ENCODE measurements at places on chromosomes 2 and 18.

GRCh38 chr2:216620786-216621185, 12.4 kb upstream of the IGFBP2 start:
- DNase-seq: no peak

DNA sequence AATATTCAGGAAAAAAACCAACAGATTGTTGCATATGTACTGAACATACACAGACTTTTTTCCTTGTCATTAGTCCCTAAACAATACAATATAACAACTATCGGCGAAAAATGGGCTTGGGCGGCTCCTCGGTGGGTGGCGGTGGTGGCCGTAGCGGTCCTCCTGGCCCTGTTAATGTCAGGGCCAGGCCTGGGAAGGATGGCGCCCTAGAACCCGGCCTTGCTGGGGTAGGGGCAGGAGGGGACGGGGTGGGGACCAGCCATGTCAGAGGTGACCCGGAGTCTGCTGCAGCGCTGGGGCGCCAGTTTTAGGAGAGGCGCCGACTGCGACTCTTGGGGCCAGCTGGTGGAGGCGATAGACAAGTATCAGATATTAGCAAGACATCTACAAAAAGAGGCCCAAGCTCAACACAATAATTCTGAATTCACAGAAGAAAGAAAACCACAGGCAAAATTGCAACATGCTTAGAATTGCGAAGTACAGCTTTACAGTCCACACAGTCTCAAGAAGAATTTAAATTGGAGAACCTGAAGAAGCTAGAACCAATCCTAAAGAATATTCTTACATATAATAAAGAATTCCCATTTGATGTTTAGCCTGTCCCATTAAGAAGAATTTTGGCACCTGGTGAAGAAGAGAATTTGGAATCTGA, 36.5 kb downstream of the ROCK2 start:
- DNase-seq: no peak

- DNase-seq: no peak
Observed at GRCh38 chr18:65735155-65735554, 15.7 kb upstream of the CDH7 start.

- DNase-seq: no peak
Observed at GRCh38 chr2:29066271-29066860, 8.0 kb downstream of the PCARE start.

DNA sequence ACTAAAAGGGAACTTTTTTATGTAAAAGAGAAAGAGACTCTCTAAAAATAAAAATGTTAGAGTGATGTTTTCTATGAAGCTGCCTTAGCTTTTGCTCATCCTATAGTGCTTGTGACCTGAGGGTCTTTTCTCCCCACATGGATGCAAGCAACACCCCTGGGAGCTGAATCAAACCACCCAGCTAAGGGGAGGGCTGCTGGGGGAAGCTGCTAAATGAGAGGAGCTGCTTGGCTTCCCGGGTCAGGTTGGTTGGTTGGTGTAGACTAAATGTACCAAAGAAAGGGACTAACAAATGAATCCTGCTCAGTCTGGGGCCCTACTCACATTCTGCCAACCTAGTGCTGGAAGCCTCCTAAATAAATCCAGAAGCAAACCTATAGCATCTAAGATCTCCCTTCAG, 35.0 kb downstream of the AFF3 start:
- DNase-seq: no peak

GRCh38 chr2:46563186-46563585, 83.8 kb downstream of the TMEM247 start:
- no peak for DNase-seq

DNA sequence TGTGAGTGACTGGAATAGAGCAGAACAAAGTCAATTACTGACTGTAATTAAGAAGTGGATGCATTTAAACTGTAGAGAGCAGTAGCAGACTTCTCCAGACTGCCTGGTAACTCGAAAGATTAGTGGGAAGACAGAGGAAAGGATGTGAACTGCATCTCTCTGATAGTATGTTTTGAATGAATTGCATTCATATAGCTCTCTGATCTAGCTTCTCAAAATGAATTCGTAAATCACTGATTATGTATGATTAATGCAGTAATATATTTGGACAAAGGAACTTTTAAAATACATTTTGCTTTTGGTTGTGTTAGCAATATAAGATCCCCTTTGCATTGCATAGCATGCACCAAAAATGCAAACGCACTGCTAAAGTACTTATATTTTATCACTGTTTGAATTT, 304.0 kb downstream of the ARHGAP15 start:
- DNase-seq: no peak

GRCh38 chr2:7738596-7738995, 821.4 kb downstream of the RNF144A start:
- no peak for DNase-seq

DNA sequence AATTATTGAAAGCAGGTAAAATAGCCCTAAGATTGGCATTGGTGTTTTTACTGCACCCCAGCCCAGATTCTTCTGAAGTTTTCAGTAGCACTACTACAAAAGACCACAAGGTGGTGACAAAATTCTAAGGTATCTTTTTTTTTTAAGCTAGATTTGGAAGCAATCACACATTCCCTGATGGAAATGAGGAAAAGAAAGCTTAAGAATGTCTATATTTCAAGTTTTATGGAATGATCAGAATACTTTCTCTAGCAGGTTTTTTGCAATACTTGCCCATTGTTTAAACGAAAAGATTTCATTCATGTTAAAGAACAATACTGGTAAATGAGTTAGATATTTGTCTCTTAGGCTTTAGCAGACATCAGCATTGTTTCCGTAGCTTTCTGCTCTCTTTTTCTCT, 32.1 kb upstream of the ZNF638 start:
- peak; percentile 46 for DNase-seq

- peak; percentile 64 for DNase-seq
Observed at GRCh38 chr18:14092625-14093306, 39.5 kb downstream of the ZNF519 start.

DNA sequence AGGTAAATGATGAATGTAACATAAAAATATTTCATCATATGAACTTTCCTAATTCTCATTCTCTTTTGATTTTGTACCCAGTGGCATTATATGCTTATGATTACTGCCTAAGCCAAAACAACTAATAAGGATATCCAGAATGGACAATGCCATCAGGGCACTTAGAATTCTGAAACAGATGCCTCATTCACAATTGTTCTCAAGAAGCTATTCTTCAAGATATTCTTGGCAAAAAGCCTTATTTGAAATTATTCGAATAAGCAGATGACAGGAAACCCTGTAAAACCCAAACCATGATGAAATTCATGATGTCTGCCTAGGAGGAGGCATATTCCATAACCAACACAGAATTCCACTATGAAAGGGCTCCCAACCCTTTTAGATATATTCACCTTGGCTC, 353.2 kb upstream of the TRIB2 start:
- no peak for DNase-seq

DNA sequence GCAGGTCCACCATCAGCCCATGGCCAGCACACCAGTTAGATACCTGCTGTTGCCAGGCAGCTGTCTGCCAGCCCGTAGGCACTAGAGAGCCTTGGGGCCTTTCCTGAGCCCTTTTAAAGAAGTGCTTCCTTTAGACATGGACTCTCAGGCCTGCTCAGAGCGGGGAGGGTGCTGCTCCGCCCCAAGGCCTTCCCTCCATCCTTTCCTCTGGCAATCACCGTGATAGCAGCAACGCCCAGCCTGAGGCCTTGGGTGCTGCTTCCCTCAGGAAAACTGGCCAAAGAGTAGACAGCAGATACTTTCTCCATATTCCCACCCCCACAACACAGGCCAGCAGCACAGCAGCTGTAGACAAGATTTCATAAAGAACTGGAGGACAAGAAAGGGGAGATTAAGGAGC, 22.3 kb upstream of the C1QL2 start:
- DNase-seq: no peak

GRCh38 chr18:59220784-59221765, 1.1 kb downstream of the GRP start:
- DNase-seq: no peak

GRCh38 chr18:21900605-21901352, 160.2 kb downstream of the MIB1 start:
- peak; percentile 94 for DNase-seq

DNA sequence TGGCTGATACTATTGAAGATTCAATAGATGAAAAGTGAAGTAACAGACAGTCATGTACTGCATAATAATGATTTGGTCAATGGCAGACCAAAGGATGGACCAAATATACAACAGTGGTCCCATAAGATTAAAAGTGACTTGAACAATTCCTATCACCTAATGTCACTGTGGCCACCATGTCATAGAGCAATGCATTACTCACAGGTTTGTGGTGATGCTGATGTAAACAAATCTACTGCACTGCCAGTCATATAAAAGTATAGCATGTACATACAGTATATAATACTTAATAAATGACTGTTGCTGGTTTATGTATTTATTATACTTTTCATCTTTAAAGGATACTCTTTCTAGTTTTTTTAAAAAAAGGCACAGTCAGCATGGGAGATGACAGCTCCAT, 99.9 kb downstream of the USP34 start:
- no peak for DNase-seq

Measured in small intestine (tissue), 16 donors.